ENCODE measurements at places on chromosomes 6 and 20.

- no peak for DNase-seq
These were observed 113.7 kb downstream of the FOXA2 start for GRCh38 chr20:22470620-22471026.

- DNase-seq, result no peak
These were observed 971.8 kb upstream of the ADGRB3 start for GRCh38 chr6:67663105-67663895.

GRCh38 chr20:59644371-59644939, 40.1 kb downstream of the PHACTR3 start:
- DNase-seq, result no peak

DNA sequence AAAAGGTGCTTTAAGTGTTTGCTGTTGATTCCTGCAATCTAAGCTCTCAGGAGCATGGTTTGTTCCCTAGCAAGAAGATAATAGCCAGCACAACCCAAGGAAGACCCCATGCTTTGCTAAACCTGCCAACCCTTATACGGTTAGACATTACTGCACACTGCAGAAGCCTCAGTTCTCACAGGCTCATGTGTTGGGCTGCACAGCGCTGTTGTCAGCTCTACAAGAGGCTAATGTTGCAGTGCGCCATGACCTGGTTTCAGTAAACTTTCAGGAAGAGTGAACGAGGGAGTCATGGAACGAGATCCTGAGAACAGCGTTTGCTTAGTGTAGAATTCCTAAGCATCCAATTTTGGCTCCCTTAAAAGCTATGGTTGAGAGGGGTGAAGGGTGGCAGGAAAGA, 218.5 kb downstream of the ARHGAP18 start:
- no peak for DNase-seq

GRCh38 chr20:58647796-58648501, 3.1 kb upstream of the STX16 start:
- no peak for DNase-seq

DNA sequence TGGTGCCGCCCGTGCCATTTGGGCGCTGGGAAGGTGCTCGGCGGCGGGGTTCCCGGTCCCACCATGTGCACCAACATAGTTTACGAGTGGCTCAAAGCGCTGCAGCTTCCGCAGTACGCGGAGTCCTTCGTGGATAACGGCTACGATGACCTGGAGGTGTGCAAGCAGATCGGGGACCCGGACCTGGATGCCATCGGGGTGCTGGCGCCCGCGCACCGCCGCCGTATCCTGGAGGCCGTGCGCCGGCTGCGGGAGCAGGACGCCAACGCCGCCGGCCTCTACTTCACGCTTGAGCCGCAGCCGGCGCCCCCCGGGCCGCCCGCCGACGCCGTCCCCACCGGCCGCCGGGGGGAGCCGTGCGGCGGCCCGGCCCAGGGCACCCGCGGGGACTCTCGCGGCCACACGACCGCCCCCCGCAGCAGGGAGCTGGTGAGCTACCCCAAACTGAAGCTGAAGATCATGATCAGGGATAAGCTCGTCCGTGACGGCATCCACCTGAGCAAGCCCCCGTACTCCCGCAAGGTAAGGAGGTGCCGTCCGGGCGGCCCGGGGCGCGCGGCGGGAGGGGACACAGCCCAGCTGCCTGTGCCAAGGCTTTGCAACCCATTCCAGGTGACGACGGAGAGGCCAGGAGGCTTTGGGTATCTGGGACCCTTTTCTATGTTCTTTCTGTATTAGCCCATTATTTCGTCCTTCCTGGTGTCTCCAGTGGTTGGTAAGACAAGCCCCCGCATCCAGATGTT, 547 bp downstream of the SAMD5 start:
- DNase-seq, result no peak

GRCh38 chr6:26403893-26404292, 1.8 kb downstream of the BTN3A1 start:
- no peak for DNase-seq

GRCh38 chr6:39130691-39131090, 15.7 kb upstream of the SAYSD1 start:
- DNase-seq, result no peak

GRCh38 chr6:143325379-143326140, 124.9 kb downstream of the ADAT2 start:
- no peak for DNase-seq

- no peak for DNase-seq
These were observed 1.2 kb downstream of the AKAP12 start for GRCh38 chr6:151240791-151241642.

- no peak for DNase-seq
These were observed 10.6 kb upstream of the FAM8A1 start for GRCh38 chr6:17589406-17590096.

GRCh38 chr6:56482525-56482924, 160.2 kb downstream of the DST start:
- DNase-seq, result no peak

- DNase-seq, result peak; percentile 37
These were observed 796 bp upstream of the RREB1 start for GRCh38 chr6:7106752-7107577.

DNA sequence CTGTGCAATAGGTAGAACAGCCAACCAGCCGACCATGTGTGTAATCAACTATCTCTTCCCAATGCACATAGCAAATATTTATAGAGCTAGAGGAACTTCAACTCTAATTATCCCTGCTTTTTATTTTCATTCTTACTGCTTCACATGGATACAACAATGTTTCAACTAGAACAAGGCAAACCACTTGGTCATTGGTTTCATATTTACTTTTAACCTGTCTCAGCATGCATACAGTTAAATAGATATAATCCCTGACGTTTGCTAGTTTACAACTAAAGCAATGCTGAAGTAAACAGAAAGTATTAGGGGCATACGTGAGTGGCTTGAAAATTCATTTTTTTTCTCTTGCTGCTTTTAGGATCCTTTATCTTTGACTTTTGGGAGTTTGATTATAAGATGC, 318.5 kb upstream of the MAP3K7 start:
- no peak for DNase-seq
